ENCODE measurements at places on chromosomes 3 and 15. TPM values are rescaled to one million over a fixed set of nuclear protein-coding genes. Genes with fewer than 3 reads are reported as not detected.

DNA sequence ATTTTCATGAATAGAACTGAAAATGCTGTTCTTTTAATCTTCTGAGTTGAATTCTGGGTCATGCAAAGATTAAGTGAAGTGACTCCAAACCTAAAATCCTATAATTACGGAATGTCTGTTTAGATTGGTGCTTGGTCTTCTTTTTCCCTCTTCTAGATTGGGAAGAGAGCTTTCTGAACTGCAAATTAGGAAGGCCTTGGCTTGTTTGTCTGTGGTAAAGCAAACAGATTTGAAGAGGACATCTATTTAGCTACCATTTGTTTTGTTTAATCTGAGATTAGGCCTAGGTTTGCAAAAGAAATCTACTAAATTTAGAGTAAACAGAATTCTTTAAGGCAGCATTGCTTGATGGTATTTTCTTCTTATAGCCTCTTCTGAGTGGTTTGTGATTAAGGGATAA, 23.5 kb downstream of the PAQR9 start:
- no peak for DNase-seq

- DNase-seq, result no peak
Observed at GRCh38 chr3:46713898-46714552, 3.6 kb downstream of the PRSS50 start.

- DNase-seq, result no peak
Observed at GRCh38 chr15:67468416-67468815, 52.5 kb upstream of the C15orf61 start.

The PTX3 gene
- total RNA-seq, result 21.0 TPM

GRCh38 chr3:48788544-48789162, 59.0 kb downstream of the PRKAR2A start:
- DNase-seq, result no peak

The CCNL1 gene
- 111 TPM for total RNA-seq

- peak; percentile 18 for DNase-seq
Observed at GRCh38 chr3:12288182-12289129, at the start of gene PPARG. TSS of gene PPARG (plus strand) at chr3:12289070. CDS start at chr3:12379712, 90,642 bp downstream.

DNA sequence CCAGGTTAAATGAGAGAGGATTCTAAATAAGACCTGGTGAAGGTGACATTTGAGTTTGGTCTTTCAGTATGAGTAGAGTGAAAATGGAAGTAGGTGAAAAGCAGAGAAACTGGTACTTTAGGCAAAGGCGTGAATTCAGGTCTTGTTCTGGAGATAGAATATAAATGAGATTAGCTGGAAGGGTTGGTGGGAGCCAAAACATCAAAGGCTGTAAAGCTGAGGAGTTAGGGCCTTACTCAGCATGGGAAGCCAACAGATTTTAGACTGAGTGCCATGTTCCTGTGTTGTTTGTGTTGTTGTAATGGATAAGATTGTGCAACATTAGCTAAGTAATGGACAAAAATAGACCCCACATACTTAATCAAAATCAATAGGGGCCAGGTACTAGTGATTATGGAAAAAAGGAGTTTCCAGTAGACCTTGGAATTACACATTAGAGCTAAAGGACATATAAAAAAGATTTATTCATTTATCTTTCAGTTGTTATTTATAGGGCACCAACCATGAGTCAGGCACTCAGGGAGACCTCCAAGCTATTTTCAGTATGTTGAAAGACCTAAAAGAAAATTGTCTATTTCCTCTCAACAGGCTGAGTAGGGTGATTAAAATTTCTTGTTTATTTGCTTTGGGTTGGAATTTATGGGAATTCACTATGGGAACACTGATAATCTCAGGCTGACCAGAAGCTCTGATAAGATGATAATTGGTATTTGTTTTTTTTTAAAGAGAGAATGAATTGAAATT, 20.8 kb downstream of the ARL14 start:
- no peak for DNase-seq

The GPR62 gene
- not detected for total RNA-seq

DNA sequence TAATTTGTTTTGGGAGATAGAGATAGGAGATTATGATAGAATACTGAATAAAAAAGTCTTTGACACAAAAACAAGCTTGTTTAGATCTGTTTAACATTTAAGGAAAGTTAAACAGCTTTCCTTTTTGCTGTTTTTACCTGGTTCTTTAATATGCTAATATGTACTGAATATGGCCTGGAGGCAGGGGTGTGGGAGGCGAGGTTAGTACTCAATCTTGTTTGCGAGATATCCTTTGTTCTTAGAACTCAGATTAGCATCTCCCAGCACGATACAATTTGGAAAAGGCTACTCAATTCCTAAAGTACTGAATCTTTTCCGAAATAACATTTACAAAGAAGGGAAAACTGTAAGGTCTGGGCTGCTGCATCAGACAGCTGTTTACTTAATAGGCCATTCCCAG, 40.8 kb upstream of the ST3GAL6 start:
- no peak for DNase-seq

The ACOX2 gene
- 0.91 TPM for total RNA-seq

- DNase-seq, result no peak
Observed at GRCh38 chr15:90816401-90817116, 51.8 kb upstream of the FURIN start.

GRCh38 chr3:149174901-149175300, 45.5 kb downstream of the HPS3 start:
- peak; percentile 50 for DNase-seq

GRCh38 chr3:20069178-20069532, 28.9 kb downstream of the KAT2B start:
- no peak for DNase-seq

DNA sequence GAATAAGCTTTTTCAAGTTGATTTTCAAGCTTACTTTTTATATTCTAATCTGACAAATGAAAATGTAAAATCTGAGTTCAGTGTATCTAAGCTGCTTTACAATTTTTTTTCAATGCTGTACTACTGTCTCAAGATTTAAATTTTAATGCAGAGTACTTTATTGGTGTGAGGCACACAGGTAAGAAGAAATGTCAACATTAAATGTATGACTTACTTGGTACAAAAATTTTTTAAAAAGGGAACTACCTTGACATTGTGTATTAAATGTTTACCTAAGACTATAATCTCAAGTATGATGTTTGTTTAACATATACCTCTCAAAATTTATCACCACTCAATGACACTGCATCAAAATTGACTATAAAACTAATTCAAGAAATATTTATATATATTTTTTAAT, 62.7 kb downstream of the NECTIN3 start:
- no peak for DNase-seq

DNA sequence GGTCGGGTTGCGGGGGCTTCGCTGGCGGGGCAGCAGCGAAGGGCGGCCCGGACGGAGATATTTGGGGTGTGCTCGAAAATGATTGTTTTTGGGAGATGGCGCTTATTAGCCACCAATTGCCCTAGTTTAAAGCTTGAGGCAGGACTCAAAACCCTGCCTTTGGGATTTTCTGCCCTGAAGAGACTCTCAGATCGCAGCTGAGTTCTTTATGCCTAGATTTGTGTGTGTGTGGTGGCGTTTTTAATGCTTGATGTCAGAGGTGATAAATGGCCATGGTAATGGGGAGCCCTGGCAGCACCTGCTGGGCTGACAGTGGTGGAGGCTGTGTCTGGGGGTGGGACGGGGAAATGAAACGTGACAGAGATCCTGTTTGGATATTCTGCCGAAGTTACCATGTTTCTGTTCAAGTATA, 604 bp downstream of the KCTD6 start:
- DNase-seq, result peak; percentile 62

- DNase-seq, result peak; percentile 73
Observed at GRCh38 chr3:15292765-15293522, 39.4 kb downstream of the SH3BP5 start.

The CMC1 gene
- 9.8 TPM for total RNA-seq

DNA sequence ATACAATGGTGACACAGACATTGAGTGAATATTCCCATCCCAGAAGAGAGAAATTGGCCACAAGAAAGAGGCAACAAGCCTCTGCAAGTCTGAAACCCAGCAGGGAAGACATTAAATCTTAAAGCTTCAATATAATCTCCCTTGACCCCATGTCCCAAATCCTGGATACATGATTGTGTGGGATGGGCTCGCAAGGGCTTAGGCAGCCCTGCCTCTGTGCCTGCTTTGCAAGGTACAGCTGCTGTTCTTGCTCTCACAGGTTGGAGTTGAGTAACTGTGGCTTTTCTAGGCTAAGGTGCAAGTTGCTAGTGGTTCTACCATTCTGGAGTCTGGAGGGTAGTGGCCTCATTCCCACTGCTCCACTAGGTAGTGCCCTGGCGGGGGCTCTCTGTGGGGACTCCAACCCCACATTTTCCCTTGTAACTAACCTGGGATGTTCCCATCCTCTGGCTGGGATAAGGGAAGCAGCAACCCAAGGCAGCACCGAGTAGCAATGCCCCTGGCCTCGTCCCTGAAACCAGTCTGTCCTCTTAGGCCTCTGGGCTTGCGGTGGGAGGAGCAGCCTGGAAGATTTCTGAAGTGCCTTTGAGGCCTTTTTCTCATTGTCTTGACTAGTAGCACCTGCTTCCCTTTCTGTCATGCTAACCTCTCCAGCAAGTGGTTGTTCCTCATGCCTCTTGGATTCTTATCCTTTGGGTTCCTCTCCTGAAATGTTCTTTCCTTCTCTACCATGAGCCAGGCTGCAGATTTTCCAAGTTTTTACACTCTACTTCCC, 90.0 kb downstream of the FAM174B start:
- peak; percentile 54 for DNase-seq

DNA sequence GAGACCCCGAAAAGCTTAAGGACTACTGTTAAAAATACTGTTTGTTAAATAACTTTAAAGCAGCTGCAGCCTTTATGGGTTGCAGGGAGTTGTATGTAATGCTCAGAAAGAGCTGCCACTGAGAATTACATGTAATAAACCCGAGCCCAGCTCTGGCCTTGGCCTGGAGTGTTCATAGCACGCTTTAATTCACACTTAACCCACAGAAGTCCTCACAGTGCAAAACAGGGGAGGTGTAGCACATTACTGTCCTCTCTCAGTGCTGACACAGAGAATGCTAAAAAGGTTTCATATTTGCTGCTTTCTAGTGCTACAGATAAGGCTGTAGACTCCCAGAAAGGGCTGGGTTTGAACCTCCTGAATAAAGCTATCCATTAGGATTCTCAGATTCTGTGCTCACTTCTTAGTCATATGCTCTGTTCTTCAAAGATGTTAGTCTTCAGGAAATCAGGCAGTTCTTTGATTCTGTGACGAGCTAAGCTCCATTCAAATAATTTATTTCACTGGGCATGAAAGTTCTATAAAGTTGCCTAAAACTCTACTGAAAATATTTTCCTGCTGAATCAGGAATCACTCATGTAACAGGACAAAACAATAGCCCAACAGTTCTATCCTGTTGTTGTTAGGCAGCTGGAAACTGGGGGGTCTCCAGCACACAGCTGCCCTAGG, 108.0 kb downstream of the SENP2 start:
- DNase-seq, result no peak

- DNase-seq, result no peak
Observed at GRCh38 chr3:172519740-172520139, 3.5 kb downstream of the TNFSF10 start.

The NMNAT3 gene
- not detected for total RNA-seq

The C2CD4B gene
- total RNA-seq, result not detected

DNA sequence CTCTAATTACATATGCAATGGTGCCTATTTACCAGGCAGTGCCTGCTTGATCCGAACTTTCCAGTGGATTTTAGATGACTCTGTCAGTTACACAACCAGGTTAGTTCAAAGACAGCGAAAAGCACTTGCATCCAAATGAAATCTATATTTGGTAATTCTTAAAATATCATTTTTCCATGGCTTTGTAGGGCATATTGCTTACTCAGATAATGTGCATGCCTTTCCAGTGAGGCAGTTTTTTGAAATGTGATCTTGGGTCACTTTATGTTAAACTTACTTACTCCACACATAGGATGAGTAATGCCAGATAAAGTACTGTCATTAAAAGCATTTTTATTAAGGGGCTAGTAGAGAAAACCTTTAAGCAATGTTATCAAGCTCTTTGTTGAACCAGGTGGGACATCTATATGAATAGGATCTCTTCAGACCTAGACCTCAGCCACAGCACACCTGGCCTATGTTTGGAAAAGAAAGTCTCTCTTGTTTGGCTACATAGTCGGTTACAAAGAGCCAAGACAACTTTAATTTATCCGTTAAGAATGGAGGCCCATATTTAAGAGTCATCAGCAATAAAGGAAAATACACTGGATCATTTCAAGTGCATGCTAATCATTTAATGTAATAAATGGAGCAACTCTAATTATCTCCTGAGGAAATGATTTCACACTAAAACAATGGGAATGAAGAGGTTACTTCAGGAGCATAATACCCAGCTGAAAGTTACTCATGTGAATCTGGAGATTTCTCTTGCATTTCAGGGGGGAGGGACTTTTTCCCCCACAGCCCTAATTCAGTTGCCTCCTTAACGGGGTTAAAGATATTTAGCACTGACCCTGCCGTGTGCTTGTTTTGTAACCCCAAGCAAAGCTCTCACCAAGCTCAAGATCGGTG, 56.3 kb upstream of the TMCO5A start:
- peak; percentile 13 for DNase-seq

The KY gene
- total RNA-seq, result 1.6 TPM

The ARHGEF26 gene
- 0.62 TPM for total RNA-seq

The WNT7A gene
- not detected for total RNA-seq

DNA sequence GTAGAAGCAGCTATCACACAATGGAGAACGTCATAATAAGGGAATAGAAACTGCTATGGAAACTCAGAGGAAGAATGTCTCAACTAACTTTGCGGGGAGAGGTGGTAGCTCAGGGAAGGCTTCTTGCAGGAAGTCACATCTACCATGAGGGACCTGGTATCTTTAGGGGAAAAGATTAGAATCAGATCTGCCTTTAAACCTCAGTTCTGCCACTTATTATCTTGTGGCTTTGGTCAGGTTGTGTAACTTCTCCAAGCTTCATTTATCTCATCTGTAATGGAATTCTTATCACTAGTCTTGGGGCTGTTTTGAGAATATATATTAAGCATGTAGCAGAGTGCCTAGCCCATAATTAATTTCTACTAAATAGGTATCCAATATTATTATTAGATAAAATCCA, 46.4 kb upstream of the PRICKLE2 start:
- DNase-seq, result no peak

GRCh38 chr3:182768413-182768812, 24.9 kb upstream of the ATP11B start:
- DNase-seq, result no peak

The KIF15 gene
- total RNA-seq, result 0.47 TPM

DNA sequence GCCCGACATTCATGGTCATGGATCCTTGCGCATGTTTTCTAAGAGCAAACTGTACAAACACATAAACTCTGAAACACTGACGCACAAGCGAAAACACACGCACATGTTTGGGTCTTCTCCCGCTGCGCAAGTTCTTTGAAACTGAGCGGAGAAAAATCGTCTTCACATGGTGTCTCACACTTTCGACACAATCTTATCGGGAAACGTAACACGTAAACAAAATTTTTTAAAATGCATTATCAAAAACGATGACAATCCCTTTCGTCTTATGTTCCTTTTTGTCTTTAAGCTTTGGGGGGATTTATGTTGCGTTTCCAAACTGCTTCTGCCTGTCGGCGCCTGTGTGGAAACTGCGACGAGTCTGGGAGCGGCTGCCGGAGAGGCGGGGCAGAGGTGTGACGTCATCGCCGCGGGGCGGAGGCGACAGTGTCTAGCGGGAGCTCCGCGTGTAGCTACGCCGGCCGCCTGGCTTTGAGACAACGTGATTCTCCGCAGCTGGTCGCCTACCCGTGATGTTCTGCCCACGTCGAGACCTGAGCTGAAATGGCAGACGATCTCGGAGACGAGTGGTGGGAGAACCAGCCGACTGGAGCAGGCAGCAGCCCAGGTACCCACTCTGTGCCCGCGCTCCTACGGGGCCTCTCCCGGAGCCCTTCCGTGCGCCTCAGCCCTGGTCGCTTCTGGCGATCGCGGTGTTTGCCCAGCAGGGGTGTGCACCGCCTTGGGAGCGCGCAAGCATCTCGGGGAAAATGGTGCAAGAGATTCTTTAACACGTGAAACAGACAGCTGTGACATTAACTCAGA, at the start of gene CMSS1:
CMSS1 (plus strand) TSS at position 426 of the 804 bp plus-strand sequence.
- peak; percentile 95 for DNase-seq

The ZBTB47 gene
- total RNA-seq, result 96.8 TPM
